ENCODE measurements at places on chromosomes 5 and 9.

DNA sequence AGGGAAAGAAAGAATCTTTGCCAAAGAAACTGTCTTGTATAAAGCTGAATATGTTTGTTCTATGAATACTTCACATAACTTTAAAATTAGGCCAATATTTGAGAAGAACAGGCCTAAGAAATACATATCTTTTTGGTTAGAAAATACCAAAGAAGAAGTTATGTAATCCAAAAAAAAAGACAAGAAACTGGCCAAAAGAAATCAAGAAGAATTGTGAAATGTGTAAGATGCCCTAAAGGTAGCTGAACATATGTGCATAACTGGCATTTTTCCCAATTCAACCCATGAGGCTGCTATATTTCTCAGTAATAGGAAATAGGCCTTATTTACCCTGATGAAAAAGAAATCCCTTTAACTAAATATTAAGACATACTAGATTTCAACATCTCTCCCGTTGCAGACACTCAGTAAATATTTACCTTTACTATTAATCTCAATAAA is 290.0 kb downstream of the CETN3 start:
- DNase-seq = no peak

DNA sequence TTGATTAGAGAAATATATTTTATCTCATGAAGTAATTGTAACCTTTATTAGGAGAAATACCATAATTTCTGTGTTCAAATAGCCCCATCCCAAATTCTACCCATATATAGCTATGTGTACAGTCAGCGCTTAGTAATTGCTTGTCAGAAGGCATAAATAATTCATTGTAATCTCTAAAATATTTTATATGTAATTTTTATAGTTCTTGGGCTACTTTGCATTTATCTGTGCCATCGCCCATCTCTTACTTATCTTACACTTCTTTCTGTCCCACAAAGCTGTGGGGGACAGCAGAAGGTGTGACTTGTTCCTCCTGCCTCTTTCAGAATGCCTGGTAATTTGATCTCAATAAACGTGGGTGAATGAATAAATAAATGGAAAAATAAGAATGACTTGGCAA is 5.5 kb downstream of the ADAMTSL1 start:
- no peak for DNase-seq

DNA sequence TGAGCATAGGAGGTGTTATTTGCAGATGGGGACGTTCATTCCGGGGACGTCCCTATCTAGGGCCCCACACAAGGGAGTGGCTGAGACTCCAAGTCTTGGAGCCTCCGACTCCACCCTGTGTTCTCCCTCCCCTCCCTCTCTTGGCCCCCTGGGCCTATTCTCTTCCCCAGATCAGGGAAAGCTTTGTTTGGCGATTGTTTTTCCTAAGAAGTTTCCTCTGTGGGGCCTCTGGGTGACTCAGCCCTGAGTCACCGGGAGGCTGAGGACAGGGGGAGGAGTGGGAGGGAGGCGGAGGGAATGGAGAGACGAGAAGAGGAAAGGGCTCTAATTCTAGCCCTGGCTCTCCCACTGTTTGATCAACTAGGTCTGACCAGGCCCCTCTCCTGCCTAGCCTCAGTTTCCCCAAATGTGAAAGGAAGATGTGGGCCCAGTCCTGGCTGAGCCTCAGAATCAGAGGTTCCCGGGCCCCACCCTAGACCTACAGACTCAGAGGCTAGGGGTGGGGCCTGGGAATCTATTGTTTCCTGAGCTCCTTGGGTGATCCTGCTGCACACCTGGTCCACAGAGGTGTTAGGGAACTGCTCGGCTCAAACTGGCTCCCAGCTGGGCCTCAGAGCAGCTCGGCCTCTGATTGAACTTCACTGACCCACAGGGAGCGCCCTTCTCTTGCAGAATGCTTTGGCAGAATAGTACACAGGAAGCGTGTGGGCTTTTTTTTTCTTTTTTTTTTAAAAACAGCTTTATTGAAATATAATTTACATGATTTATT is 19.2 kb downstream of the GSN start:
- DNase-seq = no peak

- DNase-seq = no peak
These were observed 145.7 kb downstream of the EBF1 start for GRCh38 chr5:158953929-158954534.

- DNase-seq = no peak
These were observed 23.0 kb upstream of the RBM22 start for GRCh38 chr5:150723845-150724244.

GRCh38 chr5:9192266-9192665 is 353.6 kb downstream of the SEMA5A start:
- DNase-seq = no peak

- no peak for DNase-seq
These were observed 77.6 kb downstream of the SIL1 start for GRCh38 chr5:139120521-139120920.

DNA sequence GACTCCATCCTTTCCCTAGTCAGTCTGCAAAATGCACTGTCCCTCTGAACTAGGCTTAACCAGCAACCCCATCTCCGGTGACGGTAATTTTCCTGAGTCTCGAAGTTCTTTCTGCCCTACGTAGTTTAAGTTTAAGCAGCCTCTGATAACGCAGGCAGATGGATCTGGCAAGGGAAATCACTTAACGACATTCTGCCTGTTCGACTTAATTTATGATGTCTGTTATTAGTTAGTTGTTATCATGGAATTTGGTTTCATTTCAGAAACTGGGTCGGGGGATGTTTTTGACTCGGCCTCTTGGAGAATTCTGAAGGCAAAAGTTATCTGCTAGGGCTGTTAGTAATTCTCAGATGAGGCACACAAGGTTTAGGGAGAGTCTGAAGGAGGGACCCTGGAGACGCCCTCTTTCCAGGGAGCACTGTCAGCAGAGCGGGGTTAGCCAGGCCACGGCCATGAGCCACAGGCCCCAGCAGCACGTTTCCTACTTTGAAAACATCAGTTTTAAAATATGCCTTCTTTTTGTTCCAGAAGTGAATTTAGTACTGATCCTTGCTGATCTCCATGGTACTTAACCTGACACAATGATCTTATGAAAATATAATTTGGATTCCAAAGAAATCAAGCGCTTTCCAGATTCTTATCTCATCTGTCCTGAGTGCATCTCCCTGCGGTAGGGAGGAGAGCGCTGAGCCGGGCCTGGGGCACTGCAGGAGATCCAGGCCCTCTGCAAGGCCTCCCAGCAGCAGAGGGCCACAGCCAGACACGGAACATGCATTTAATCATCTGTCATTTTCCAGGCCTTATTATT is 171.0 kb upstream of the OTULINL start:
- no peak for DNase-seq
